ENCODE measurements at places on chromosomes 7 and 10.

- no peak for DNase-seq
Observed at GRCh38 chr10:27626890-27627289, 118.7 kb downstream of the MKX start.

DNA sequence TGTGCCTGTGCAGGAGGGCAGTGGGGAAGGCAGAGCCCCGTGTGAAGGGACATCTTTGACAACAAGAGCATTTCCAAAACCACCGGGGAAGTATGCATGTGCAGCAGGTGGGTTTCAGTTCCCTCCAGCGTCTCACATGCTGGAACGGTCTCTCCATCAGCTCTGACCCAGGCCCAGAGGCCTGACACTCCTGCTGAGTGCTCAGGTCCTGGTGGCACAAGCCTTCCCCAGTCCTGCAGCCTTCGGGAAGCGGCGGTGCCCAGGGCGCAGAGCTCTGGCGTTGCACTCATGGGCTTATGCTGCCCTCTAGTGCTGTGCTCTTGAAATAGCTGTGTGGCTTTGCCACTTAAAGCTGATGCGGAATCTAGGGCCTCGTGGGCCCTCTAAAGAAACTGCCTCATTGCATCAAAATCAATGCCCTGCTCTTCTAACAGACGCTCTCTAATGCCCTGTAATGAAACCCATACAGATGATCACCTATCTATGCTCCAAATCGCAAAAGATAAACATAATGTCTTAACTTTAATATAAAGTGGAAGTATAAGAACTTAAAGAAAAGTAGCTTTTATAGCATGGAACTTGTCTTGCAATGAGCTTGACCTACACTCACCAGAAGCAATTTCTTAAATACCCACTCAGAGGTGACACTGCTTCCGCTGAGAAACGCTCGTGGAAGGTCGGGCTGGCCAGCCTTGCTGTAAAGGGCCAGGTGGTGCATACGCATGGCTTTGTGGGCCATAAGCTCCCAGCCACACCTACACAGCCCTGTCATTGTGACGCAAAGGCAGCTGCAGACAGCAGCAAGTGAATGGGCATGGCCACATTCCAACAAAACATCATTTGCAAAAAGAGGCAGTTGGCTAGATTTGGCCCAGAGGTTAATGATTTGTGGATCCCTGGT is 38.6 kb downstream of the CLRN3 start:
- peak; percentile 49 for DNase-seq

- DNase-seq, result no peak
Observed at GRCh38 chr7:69334701-69335100, 263.6 kb upstream of the AUTS2 start.

- no peak for DNase-seq
Observed at GRCh38 chr7:136652635-136653370, 215.6 kb upstream of the CHRM2 start.

GRCh38 chr10:36531621-36532020 is 593.8 kb upstream of the ANKRD30A start:
- no peak for DNase-seq

- no peak for DNase-seq
Observed at GRCh38 chr7:25831831-25832411, 320.1 kb upstream of the NFE2L3 start.

DNA sequence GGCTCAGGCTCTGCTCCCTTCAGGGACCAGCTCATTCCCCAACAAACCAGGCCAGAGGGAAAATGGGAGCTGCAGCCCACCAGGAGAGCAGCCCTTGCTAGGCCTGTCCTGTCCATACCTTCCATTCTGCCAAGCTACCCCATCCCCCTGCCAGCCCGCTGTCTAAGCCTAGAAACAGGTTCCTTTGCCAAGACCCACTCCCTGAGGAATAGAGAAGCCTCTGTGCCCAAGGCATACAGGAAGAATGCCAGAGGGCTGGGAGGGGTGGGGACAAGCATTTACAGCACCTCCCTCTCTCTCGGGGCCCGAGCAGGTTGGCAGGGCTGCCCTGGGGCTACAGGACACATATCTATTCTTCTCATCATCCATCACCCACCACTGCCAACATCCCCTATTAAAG is 178.3 kb downstream of the GRID1 start:
- DNase-seq, result no peak

- DNase-seq, result no peak
Observed at GRCh38 chr7:116801092-116801710, 61.2 kb upstream of the CAPZA2 start.

Measured in AML-193 (cell line).